ENCODE measurements at places on chromosomes 11 and 22. TPM values are rescaled to one million over a fixed set of nuclear protein-coding genes. Genes with fewer than 3 reads are reported as not detected.

The OR4D5 gene
- polyA plus RNA-seq: not detected

The HIRA gene
- polyA plus RNA-seq: 10.4 TPM

The SCARF2 gene
- polyA plus RNA-seq: 8.5 TPM

The MTFP1 gene
- 4.0 TPM for polyA plus RNA-seq

Measured in aorta (tissue), 5 donors.